Karpas-422 (cell line): ENCODE measurements at places on chromosomes 5 and 9. TPM values are rescaled to one million over a fixed set of nuclear protein-coding genes. Genes with fewer than 3 reads are reported as not detected.
A peak's percentile ranks its signal among the peaks of the same experiment; 100 is the strongest.

DNA sequence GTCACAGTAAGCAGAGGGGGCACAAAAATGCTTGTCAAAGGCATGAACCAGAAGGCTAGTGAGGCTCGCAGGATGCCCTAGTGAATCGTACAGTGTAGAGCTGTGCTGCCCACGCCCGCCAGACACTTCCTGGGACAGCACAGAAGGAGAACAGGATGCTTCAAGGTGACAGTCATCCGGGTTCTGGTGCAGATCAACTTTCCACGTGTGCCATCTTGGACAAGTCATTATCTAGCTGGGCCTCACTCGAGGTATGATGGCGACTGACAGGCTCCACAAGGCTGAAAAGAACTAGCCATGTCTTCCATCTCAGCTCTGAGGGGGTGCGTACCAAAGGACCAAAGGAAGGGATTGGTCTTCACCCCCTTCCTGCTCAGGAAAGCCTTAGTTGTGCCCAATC, 14.0 kb downstream of the SPRY4 start:
- DNase-seq = no peak

- no peak for DNase-seq
Observed at GRCh38 chr5:120362426-120362825, 101.7 kb upstream of the PRR16 start.

DNA sequence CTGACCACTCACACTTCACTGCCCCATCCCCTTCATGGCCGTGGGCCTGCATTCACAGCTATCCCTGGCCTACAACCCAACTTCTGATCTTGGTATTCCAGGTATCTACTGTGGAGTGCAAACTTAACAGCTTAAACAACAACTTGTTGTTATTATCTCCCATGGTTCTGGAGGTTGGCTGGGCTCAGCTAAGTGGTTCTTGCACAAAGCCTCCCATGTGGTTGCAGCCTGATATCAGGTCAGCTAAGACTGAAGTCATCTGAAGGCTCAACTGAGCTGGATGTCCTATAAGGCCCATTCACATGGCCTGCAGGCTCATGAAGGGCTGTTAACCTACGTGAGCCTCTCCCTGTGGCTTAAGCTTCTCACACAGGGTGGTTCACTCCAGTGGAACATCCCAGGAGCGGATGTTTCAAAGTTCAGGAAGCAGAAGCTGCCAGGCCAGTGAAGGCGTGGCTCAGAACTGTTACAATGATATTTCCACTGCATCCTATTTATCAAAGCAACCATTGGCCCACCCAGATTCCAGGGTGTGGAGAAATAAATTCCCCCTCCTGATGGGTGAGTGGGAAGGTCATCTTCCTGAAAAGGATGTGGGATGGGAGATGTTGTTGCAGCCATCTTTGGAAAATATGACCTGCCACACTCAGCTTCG, 30.0 kb upstream of the TRIO start:
- DNase-seq = no peak

DNA sequence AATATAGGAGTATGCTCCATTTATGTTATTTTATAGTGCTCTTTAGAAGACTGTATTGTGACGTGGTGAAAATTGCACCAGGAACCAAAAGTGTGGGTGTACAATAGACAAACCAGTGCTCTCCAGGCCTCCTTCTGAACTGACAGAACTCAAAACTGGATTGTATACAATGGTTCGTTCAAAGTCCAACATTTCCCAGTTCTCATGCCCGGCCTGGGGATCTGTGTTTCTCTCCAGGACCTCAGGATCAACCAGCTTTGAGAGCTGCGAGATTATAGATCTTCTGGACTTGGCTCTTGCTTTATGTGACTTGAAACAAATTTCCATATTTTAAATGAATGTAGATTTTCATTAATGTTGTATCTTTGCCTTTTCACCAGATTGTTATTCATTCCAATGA, 60.8 kb upstream of the CER1 start:
- DNase-seq = no peak

GRCh38 chr5:14131855-14132503, 11.2 kb upstream of the TRIO start:
- peak; percentile 25 for DNase-seq

DNA sequence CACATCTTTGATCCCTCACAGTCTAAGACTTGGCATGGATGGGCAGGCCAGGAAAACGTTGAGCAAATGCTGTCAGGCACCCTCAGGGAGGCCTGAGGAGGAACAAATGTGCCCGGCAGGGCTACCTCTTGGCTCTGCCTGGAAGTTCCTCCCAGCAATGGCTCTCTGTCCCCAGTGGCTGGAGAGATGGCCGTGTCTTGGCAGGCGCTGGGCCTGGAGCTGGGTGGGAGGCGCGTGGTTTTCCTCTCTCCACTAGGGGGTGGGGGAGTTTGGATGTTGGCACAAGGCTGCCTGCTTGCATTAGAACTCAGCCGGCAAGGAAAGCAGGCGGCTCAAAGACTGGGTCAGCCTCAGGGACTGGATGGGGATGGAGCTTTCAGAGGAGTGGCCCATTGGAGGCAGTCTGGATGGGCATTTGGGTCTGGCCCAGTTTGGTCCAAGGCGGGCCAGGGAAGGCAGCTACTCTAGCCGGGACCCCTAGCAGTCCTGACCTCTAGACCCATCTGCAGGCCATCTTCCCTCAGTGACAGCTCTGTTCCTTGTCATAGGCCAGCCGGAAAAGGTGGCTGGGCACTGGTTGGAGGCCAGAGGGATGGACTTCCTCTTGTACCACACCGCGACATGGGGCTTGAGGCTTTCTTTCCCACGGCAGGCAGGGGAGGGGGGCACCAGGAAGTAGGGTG, 68.2 kb upstream of the STC2 start:
- DNase-seq = peak; percentile 40

- no peak for DNase-seq
Observed at GRCh38 chr5:1299961-1300360, 5.1 kb upstream of the TERT start.

GRCh38 chr9:27599102-27599869, 26.0 kb upstream of the C9orf72 start:
- no peak for DNase-seq

DNA sequence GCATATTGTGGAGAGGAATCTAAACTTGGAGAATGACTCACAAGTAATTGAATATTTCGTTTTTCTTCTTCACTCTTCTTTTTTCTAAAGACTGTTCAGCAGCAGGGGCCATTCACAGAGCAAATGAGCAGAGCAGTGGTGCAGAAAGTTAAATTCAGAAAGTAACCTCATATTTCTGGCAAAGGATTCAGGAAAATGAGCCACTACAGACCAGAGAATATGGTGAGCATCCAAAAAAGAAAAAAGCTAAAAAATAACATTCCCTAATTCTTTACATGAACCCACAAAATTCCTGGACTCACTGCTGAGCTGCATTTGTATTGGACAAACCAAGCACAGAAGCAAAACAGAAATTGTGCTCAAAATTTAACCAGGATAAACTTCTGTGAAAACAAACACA, 1486.8 kb upstream of the C9orf72 start:
- DNase-seq = no peak

DNA sequence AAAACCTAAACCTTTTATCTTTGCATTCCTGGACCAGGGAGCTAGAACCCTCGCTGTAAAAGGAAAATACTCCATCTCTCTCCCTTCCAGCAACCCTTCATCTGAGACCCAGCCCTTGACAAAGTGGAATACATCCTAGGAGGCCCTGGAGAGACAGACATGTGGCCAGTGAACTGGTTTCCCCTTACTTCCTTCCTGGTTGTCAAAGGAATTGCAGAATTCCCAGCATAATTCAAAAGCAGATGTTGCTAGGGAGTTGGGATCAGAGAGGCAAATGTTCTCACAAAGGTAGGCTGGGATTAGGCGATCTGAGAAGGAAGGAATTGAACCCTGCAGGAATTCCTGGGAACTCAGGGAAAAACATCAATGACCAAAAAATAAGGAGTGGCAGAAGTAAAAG, 80.9 kb downstream of the MARCHF3 start:
- DNase-seq = no peak

- DNase-seq = peak; percentile 39
Observed at GRCh38 chr5:112682621-112683061, 55.0 kb upstream of the APC start.

- DNase-seq = no peak
Observed at GRCh38 chr5:168585119-168585856, 6.1 kb upstream of the PANK3 start.

- DNase-seq = no peak
Observed at GRCh38 chr5:104793031-104793754, 1230.6 kb upstream of the NUDT12 start.

DNA sequence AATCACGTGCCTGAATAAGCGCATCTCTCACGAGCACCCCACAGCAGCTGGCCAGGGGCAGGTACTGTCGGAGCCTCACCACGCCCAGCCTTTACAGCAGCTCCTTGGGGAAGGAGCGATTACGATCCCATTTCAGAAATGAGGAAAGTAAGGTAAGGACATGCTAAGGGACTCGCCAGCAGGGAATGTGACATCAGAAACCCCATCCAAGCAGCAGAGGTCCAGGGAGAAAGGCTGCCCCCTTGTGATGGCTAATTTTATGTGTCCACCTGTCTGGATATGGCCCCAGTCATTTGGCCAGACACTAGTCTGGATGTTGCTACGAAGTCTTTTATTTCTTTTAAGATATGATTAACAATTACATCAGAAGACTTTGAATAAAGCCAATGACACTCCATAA, 77.3 kb downstream of the UBE2QL1 start:
- DNase-seq = no peak

- no peak for DNase-seq
Observed at GRCh38 chr5:14672484-14673394, 8.2 kb downstream of the OTULIN start.

- no peak for DNase-seq
Observed at GRCh38 chr5:131305138-131305689, 41.4 kb downstream of the CDC42SE2 start.

- DNase-seq = no peak
Observed at GRCh38 chr9:97535771-97536170, 34.3 kb downstream of the TMOD1 start.

DNA sequence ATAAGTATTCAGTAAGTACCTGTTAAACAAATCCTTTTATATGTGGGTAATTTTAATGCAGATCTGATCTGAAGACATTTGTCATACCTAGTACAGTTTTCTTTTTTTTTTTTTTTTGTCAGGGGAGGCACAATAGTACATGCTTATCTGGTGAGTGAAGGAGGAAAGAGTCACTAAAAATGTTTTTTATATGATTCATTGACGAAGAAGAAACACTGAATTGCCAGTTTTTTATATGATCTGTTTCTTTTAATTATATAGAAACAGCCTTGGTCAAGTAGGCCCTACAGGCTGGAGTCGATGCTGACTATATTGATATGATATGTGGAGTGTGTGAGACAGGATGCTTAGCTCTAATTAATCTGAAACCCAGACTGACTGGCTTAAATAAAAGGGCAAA, 315.2 kb downstream of the PSAT1 start:
- DNase-seq = no peak

- no peak for DNase-seq
Observed at GRCh38 chr9:17005056-17005823, 129.6 kb upstream of the CNTLN start.

DNA sequence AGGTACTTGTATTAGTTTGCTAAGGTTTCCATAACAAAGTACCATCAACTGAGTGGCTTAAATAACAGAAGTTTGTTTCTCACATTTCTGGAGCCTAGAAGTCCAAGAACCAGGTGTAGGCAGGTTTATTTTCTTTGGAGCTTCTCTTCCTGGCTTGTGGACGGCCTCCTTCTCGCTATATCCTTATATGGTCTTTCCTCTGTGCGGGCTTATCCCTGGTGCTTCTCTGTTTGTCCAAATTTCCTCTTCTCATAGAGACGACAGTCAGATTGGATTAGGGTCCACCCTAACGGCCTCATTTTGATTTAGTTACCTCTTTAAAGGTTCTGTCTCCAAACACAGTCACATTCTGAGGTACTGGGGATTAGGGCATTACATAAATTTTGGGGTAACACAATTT, 88.3 kb downstream of the RMI1 start:
- no peak for DNase-seq

DNA sequence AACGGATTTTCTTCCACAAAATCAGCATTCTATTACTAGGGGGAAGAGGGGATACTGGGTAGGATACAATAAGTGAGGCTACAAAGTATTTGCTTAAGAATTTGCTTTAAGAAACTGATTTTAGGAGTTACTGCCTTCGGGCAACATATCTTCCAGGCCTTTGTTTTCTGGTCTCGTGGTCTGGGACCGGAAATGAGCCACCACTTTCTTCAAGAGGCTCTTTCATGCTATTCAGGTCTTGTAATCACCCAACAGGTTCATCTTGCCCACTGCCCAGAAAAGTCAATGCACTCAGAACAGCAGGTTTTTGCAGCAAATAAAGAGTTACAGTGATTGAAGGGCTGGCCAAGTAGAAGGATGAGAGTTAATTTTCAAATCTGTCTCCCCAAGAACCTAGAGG, 6.6 kb upstream of the AOPEP start:
- DNase-seq = no peak

- no peak for DNase-seq
Observed at GRCh38 chr9:90821697-90822096, 20.1 kb downstream of the SYK start.

GRCh38 chr9:74333384-74334032, 163.6 kb upstream of the RORB start:
- DNase-seq = no peak

DNA sequence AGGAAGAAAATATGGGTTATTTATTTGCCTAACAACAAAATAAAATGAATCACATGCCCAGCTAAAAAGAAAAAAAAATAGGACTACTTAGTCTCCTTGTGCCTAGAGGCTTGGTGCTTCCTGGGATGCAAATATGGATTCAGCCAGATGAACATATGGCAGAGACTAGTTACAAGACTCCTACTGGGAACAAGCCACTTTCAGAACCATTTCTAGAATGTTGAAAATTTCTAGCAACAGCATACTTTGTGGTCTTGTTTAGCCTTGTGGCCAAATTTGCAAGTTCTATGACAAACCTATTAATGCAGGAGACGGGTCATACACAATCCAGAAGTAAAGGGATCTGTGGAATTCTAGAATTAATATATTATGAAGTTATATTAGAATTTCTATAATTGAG, 198.7 kb downstream of the CHSY3 start:
- no peak for DNase-seq

- DNase-seq = no peak
Observed at GRCh38 chr5:108168915-108169314, 213.0 kb downstream of the FBXL17 start.

Gene TRPM3
- not detected in 2 replicates for total RNA-seq

Gene TNFSF15
- total RNA-seq = 20.6 and 32.5 TPM in 2 replicates

Gene TAF11L2
- not detected in 2 replicates for total RNA-seq

Gene FGF1
- not detected in 2 replicates for total RNA-seq

Gene DAPK1
- not detected in 2 replicates for total RNA-seq

Gene TPRN
- 5.7 and 15.2 TPM in 2 replicates for total RNA-seq

Gene CCDC192
- not detected in 2 replicates for total RNA-seq

Gene BRINP1
- not detected in 2 replicates for total RNA-seq

Gene TMEM161B
- total RNA-seq = 24.2 and 56.3 TPM in 2 replicates

Gene TMEM171
- not detected in 2 replicates for total RNA-seq
